ENCODE measurements at places on chromosomes 5 and 9. TPM values are rescaled to one million over a fixed set of nuclear protein-coding genes. Genes with fewer than 3 reads are reported as not detected.

Gene MORN5
- not detected for total RNA-seq

Gene ETF1
- 31.6 TPM for total RNA-seq

Gene APBA1
- 2.0 TPM for total RNA-seq

Gene BTNL3
- 0.14 TPM for total RNA-seq

Gene PCDHA3
- 0.54 TPM for total RNA-seq

Gene GPR150
- 5.7 TPM for total RNA-seq

Gene IFNB1
- not detected for total RNA-seq

Gene MRPL50
- 6.9 TPM for total RNA-seq

Gene ALAD
- total RNA-seq, result 50.4 TPM

Measured in pancreas (tissue), 10 donors.